ENCODE measurements at places on chromosomes 13 and 19. TPM values are rescaled to one million over a fixed set of nuclear protein-coding genes. Genes with fewer than 3 reads are reported as not detected.

GRCh38 chr19:17540174-17540573, 15.3 kb upstream of the COLGALT1 start:
- H3K36me3 ChIP-seq: no peaks in the 10 kb centered on the region
- DNase-seq: no peak
- H3K4me3 ChIP-seq: no peak overlapping the region

DNA sequence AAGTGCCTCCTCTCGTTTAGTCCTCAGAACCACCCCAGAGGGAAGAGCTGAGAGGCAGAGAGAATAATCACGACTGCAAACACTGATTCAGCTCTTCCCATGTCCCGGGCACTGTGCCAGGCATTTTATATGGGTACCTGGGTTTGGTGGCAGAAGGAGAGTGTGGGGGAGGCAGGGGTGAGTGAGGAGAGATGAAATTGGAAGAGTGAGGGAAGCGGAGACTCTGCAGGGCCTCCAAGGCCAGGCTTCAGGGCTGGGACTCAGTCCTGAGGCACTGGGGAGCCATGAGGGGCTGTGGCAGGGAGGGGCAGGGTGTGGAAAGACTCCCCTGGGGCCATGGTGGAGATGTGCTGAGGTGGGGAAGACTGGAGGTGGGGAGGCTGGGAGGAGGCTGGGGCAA, 8.7 kb downstream of the SYNGR4 start:
- no peak overlapping the region for H3K4me3 ChIP-seq
- no peak overlapping the region for H3K27ac ChIP-seq
- no peaks in the 10 kb centered on the region for H3K36me3 ChIP-seq
- no peaks in the 10 kb centered on the region for H3K4me1 ChIP-seq

- DNase-seq: peak; percentile 56
- H3K27me3 ChIP-seq: peaks cover 40% of the 10 kb centered on the region
- no peak overlapping the region for H3K27ac ChIP-seq
- peaks cover 19% of the 10 kb centered on the region for H3K4me1 ChIP-seq
Measured at GRCh38 chr19:16319481-16319880, 5.1 kb upstream of the KLF2 start.

DNA sequence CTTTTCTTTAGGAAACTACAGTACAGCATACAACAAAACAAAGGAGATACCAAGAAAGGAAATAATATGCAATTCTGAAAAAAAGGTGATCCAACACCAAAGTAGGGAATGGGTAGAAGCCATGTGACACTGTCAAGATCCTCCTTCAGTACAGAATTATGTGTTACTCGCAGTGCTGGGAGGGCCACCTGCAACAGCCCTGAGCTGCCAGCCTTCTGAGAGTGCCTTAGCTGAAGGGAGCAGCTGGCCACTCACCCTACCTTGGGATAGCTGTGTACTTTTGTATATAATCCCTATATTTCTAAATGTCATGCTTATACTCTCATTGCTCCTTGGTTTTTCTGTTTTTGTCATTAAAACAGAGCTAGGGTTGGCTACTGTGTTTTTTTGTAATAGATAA, 1518.2 kb upstream of the PCDH20 start:
- no peak overlapping the region for H3K4me3 ChIP-seq
- H3K4me1 ChIP-seq: no peaks in the 10 kb centered on the region
- no peaks in the 10 kb centered on the region for H3K27me3 ChIP-seq
- no peak overlapping the region for H3K27ac ChIP-seq
- DNase-seq: no peak

- H3K27ac ChIP-seq: no peak overlapping the region
- H3K27me3 ChIP-seq: no peaks in the 10 kb centered on the region
- H3K4me1 ChIP-seq: peaks cover 7% of the 10 kb centered on the region
- no peak overlapping the region for H3K4me3 ChIP-seq
- H3K36me3 ChIP-seq: peaks cover 35% of the 10 kb centered on the region
Measured at GRCh38 chr19:48190288-48190884, 19.9 kb downstream of the ZSWIM9 start.

GRCh38 chr13:38921081-38921480, 69.5 kb downstream of the STOML3 start:
- no peak overlapping the region for H3K4me3 ChIP-seq
- H3K27me3 ChIP-seq: peaks cover 11% of the 10 kb centered on the region

Gene ZNF534
- total RNA-seq: not detected

- no peak overlapping the region for H3K27ac ChIP-seq
- H3K36me3 ChIP-seq: peaks cover 19% of the 10 kb centered on the region
- H3K4me3 ChIP-seq: no peak overlapping the region
- no peaks in the 10 kb centered on the region for H3K4me1 ChIP-seq
- H3K27me3 ChIP-seq: no peaks in the 10 kb centered on the region
Measured at GRCh38 chr19:4675346-4675745, 5.2 kb upstream of the MYDGF start.

Gene CACNG7
- not detected for total RNA-seq

DNA sequence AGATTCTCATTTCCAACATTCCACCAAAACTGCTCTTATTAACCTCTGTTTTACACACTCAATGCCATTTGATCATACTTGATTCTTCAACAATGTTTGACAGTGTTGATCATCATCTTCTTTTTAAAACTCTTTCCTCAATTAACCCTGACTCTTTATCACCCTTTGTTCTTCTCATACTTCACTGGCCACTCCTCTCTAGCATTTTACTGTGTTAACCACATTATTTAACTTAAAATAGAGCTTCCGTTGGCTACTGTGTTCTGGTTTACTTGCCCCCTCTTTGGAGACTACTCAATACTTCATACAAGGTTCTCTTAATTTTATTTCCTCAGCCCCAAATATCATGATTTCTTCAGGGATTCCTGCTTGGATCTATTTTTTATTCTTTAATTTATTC, 121.1 kb upstream of the SPRY2 start:
- H3K4me3 ChIP-seq: no peak overlapping the region
- no peak for DNase-seq
- no peaks in the 10 kb centered on the region for H3K36me3 ChIP-seq
- H3K27ac ChIP-seq: no peak overlapping the region

Gene NCR1
- total RNA-seq: 0.26 TPM

- no peak overlapping the region for H3K4me3 ChIP-seq
- DNase-seq: no peak
- no peaks in the 10 kb centered on the region for H3K36me3 ChIP-seq
- no peaks in the 10 kb centered on the region for H3K4me1 ChIP-seq
- H3K27me3 ChIP-seq: peaks cover 10% of the 10 kb centered on the region
- no peak overlapping the region for H3K27ac ChIP-seq
Measured at GRCh38 chr13:99133848-99134247, 66.8 kb upstream of the UBAC2 start.

Gene PROZ
- not detected for total RNA-seq

DNA sequence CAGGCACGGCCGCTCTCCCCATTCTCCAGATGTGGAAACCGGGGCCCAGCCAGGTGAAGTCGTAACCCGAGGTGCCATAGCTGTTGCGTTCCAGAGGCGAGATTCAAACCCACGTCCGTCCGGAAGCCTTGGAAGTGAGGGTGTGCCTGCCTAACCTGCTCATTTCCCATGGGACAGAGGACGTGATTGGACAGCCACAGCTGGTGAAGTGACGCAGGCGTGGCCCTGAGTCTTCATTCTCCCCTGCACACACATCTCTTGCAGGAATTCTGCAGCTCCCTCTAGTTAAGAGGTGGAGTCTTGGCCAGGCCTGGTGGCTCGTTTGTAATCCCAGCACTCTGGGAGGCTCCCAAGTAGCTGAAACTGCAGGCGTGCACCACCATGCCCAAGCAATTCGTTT, 16.8 kb downstream of the MEIS3 start:
- H3K4me3 ChIP-seq: no peak overlapping the region
- no peak for DNase-seq
- H3K36me3 ChIP-seq: no peaks in the 10 kb centered on the region
- no peaks in the 10 kb centered on the region for H3K4me1 ChIP-seq
- no peak overlapping the region for H3K27ac ChIP-seq
- H3K27me3 ChIP-seq: peaks cover 17% of the 10 kb centered on the region

DNA sequence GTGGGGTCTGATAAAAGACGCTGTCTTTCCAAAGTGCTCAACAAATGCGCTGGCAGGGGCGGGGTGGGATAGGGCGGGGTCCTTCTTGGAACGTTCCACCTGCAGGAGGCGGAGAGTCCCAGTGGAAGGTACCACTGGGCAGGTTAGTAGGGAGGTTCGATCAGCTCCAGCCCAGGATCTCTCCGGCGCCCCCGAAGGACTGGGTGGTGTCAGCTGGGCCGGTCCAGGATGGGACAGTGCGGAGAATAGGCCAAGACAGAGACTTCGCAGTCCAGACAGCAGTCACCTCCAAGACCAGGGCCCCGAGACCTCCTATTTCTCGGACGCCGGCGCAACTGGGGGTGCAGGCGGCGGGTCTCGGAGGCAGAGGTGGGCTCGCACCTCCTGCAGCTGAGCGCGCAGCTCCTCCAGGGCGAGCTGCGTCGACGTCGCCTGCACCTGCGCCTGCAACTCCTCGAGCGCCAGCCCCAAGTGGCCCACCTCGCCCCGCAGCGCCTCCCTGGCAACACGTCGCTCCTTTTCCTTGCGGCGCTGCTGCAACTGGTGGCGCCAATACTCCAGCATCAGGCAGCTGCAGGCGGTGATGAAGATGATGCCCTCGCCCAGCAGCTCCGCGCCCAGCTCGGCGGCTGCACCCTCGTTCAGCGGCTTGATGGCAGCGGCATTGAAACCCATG, 21.6 kb downstream of the VASP start:
- peaks cover 2% of the 10 kb centered on the region for H3K27me3 ChIP-seq
- H3K4me3 ChIP-seq: no peak overlapping the region
- no peak overlapping the region for H3K27ac ChIP-seq
- DNase-seq: no peak

DNA sequence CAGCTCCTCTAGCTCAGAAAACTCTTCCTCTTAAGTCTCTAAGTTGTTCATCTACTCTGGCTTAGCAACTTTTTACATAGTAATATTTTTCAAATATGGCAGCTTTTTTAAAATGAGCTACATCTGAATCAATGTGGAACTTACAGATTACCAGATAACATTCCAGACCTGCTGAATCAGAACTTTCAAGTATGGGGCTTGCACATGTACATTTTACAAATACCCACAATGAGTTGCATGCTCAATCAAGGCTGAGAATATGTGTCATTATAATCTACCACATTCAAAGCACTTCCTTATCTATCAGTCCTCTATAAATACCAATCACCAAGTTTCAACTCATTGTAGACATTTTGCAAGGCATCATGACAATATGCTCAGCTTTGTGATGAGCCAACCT, 383.1 kb downstream of the FGF14 start:
- no peaks in the 10 kb centered on the region for H3K27me3 ChIP-seq
- H3K36me3 ChIP-seq: no peaks in the 10 kb centered on the region
- H3K4me3 ChIP-seq: no peak overlapping the region
- DNase-seq: no peak
- H3K27ac ChIP-seq: no peak overlapping the region

Gene GNA15
- total RNA-seq: 23.8 TPM

Gene MBD3L2
- total RNA-seq: not detected

DNA sequence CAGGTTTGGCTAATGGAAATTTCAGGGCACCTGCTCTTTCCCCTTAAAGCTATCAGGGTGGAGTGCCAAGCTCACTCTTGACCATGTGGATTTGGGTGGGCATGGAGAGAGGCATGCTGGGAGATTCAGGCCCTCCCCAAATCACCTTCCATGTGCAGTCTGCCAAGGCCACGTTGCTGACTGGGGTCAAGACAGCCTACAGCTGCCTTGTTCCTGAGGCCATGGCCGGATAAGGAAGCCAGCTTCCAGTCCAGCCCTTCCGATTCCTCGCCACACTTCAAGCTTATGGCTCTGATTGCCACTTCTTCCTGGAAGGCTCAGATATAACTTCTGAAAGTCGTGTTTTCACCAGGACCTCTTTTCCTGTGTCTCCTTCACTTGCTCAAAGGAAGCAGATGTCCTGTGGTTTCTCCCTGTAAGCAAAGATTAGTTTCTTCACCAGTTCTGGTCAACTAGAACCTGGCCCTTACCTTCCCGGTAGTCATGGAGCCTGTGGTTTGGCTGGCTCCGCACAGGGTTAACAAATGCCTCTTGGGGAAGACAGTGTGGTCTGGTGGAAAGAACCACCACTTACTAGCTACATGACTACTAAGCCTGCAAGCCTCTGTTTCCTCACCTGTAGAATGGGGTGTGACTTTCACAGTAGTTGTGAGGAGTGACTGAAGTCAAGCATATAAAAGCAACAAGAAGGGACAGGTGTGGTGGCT, 16.1 kb upstream of the TPT1 start:
- no peaks in the 10 kb centered on the region for H3K27me3 ChIP-seq
- peak; percentile 47 for DNase-seq
- H3K4me1 ChIP-seq: peaks cover 44% of the 10 kb centered on the region
- peak overlapping the region; percentile 89 for H3K27ac ChIP-seq
- H3K4me3 ChIP-seq: peak overlapping the region; percentile 10

DNA sequence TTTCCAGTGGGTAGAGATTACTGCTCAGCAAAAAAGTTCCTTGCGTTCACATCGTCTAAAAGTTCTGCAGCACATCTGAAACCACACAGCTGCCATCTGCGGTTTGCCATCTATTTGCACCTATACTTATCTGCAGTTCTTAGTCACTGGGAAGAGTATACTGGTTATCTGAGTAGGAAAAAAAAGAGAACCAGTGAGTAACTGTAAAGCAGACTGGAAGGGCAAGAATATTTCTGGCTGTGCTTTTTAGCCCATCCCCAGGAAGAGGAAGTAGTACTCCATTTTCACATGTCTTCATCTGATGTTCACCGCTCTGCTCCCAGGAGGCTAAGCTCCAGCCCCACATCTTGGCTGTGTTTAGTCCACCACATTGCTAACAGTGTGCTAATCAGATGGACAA, 35.6 kb downstream of the EFNB2 start:
- DNase-seq: no peak
- peaks cover 6% of the 10 kb centered on the region for H3K4me1 ChIP-seq
- H3K27me3 ChIP-seq: peaks cover 49% of the 10 kb centered on the region

Measured in activated CD8-positive, alpha-beta T cell treated with anti-CD3 and anti-CD28 coated beads, Interleukin-2, amount 10 ng/mL, durations not matched to agents 7 days and 5 days (primary cell).